ENCODE measurements at places on chromosomes 3 and 15. TPM values are rescaled to one million over a fixed set of nuclear protein-coding genes. Genes with fewer than 3 reads are reported as not detected.

- no peak for DNase-seq
Observed at GRCh38 chr3:161066930-161067329, 38.2 kb downstream of the B3GALNT1 start.

DNA sequence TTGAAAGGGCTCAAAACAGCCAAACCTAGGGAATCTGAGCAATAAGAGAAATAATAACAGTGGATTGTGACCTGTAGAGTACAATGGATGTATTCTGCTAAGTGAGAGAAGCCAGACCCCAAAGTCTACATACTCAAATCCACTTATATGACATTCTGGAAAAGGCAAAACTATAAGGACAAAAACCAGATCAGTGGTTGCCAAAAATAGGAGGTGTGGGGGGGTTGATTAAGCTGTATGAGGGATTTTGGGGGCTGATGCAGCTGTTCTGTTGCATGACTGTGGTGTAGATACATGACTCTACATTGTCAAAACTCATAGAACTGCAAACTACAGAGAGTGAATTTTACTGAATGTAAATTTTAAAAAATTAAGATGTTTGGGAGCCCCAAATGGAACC is 20.1 kb upstream of the CGNL1 start:
- DNase-seq: no peak

- no peak for DNase-seq
Observed at GRCh38 chr15:26562336-26562735, 210.5 kb downstream of the GABRB3 start.

- DNase-seq: peak; percentile 13
Observed at GRCh38 chr3:156750191-156750873, 75.8 kb upstream of the LEKR1 start.

GRCh38 chr3:69326855-69327300 is 59.0 kb downstream of the FRMD4B start:
- no peak for DNase-seq

The PLSCR5 gene
- total RNA-seq: not detected

DNA sequence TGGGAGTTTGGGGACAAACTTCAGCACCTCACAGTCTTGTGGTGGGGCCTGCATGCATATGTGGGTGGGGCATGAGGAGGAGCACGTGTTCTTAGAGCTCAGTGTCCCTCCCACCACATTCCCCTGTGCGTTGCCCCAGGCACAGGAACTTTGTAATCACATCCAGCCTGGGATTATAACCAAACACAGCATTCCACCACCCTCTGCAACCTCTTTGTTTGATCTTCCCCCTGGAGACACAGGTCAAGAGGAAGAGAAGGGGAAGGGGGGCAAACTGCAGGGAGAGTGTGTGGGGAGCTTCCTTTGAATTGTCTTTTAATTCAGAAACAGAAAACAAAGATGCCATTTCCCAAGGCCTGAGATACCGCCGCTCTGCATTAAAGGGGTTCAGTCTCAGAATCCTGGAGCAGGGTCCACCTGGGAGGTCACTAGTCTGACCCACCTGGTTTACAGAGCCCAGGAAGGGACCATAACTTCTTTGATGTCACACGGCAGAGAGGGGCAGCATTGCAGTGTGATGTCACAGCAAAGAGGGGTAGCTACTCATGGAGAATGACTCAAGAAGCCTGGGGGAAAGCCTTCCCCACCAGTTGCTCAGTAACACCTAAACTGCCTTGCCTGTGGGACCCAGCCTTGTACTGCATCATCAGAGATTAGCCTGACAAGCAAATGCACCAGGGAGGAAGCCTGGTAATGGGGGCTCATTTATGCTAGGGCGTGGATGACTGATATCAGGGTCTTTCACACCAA is 106.3 kb upstream of the RNU6-1 start:
- peak; percentile 46 for DNase-seq

The NRROS gene
- 5.3 TPM for total RNA-seq

The ATP13A5 gene
- total RNA-seq: 0.03 TPM

GRCh38 chr3:131387796-131388489 is 6.4 kb downstream of the NUDT16 start:
- DNase-seq: no peak

- DNase-seq: no peak
Observed at GRCh38 chr3:151262871-151263525, 15.3 kb downstream of the P2RY14 start.

DNA sequence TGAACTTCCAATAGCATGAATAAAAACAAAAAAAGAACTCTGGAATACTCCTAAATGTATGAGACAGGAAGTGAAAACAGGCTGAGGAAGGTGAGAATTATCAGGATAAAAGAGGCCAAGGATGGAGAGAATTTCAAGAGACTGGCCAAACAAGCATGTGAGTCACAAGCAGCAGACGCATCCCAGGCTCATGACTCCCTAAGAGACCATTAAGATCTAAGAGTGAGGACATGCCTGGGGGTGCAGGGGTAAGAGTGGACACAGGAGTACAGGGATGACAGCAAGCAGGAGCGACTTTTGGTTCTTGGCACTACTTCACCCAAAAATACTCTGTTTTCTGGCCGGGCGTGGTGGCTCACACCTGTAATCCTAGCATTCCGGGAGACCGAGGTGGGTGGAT is 7.1 kb downstream of the SCAMP2 start:
- no peak for DNase-seq

GRCh38 chr3:102466001-102466400 is 31.2 kb downstream of the ZPLD1 start:
- peak; percentile 5 for DNase-seq

- DNase-seq: no peak
Observed at GRCh38 chr15:92608866-92609700, 46.5 kb downstream of the FAM174B start.

- DNase-seq: no peak
Observed at GRCh38 chr3:195263925-195264600, 6.9 kb downstream of the XXYLT1 start.

The ZSCAN2 gene
- 64.8 TPM for total RNA-seq

The LINS1 gene
- total RNA-seq: 9.5 TPM

The PLA1A gene
- total RNA-seq: not detected

DNA sequence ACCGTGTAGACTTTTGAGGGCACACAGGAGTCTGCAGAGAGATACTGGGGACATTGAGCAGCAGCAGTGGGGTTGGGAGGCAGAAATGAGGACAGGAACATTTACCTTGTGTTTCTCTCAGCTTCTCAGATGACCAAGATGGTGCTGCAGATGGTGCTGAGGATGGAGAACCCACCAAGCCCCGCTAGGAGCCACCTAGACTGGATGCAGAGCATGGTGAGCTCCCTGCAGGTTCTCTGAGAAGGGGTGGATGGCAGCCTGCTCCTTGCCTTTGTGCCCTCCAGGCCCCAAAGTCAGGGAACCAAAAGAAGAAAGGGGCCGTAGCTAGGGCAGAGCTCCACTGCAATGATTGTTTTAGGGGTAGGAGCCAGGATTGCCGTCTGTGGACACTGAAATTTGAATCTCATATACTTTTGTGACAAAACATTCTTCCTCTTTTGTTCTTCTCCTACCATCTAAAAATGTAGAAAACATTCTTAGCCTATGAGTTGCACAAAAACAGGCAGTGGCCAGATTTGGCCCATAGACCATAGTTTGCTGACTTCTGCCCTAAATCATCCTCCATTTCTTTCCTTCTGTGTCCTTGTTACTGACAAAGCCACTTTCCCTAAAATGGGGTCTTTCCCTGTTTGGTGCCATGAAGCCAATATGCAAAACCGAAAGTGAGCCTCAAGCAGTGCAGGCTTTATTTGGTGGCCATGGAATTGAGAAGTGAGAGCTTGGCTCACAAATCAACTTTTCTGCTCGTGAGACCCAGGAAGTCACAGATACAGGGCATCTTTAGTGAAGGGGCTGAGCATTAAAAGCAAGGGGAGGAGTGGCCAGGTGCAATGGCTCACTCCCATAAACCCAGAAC is 11.9 kb upstream of the MUC20 start:
- no peak for DNase-seq

The PXK gene
- 12.9 TPM for total RNA-seq

DNA sequence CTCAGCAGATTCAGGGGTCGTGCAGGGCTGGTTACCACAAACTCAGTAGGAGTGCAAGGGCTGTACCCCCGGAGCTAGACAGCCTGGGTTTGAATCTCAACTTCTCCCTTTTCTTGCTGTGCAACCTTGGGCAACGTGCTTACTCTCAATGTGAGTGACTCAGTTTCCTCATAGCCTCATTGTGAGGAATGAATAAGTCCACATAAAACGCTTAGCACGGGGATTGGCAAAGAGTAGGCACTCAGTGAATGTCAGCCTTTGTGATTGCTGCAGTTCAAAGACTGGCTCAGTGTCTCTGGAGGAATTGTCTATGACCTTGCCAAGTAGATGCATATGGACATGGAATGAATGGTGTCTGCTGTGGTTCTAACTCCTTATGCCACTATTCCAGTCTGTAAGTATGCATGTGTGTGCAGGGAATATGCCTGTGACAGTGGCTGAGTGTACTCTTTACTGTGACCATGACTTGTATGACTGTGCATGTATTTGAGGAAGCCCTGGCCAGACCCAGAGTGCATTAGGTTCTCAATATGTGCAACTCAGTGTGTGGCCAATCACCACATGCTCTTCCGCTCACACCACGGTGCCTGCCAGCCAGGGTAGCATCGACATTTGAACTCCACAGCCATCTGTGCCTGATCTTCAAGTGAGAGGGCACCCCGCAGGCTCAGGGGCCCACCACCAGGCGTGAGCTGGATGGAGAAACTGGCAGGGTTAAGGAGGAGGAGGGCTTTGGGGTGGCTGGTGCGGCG is 900 bp upstream of the HYAL3 start:
- DNase-seq: no peak

- DNase-seq: no peak
Observed at GRCh38 chr15:64869501-64869900, 27.8 kb downstream of the PLEKHO2 start.

The KIF7 gene
- total RNA-seq: 9.0 TPM

- DNase-seq: no peak
Observed at GRCh38 chr15:64279131-64279530, 76.8 kb downstream of the CSNK1G1 start.

DNA sequence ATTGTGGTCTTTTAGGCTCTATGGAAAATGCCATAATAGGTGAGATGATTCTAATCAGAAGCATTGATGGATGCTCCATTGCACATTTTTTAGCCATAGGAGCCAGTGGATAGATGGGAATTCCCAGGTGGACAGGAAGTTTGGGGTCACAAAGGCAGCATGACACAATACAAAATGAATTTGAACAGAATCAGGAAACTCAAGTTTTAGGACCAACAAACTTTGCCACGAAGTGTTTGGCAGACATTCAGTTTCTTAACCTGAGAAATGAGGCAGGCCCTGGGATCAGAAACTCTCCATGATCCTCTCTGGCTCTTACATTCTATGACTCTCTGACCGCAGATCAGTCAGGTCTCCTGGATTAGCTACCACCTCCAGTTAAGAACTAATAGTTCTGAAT is 275.4 kb downstream of the TIGIT start:
- DNase-seq: no peak

DNA sequence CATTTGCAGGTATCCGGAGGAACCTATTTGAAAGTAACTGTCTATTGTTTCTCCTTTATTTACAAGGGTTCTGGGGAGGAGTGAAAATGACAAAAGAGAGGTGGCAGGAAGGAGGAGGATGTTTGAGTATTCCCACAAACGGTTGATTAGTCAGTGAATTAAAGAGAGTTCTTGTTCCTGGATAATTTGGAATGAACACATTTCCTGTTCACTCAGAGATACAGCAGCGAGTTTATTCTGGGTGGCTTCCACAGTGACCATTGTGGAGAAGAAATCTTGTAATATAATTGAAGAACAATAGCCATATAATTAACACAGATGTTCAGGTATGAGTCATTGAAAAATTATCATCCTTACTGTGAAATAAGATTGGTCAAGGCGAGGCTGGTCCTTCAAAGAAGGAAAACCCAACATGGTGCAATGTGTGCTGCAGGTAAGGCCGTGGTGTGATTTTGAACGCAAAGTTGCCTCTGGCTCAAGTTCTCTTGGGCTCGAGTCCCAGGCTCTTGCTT is 77.3 kb downstream of the NFKBIZ start:
- DNase-seq: no peak

DNA sequence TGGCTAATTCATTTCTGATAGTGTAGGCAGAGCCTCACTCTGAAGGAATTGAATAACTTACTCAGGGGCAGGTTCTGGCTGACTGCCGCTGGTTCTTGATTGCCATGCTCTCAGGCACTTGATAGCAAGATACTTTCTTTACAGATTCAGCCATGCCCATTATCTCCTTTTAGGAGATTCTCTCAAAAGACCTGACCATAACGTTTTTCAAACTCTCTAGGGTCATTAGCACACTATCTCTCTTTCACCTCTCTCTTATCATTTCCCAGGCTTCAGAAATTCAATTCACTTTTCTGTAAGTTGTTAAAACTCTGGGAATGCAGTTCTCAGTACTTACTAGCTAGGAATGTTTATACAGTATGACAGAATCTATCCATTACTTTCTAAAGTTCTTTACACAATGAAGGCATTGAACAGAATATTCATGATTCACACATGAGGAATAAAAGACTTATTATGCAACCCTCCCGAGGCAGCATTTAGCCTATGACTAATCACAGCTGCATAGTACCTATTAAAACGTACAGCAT is 850.3 kb upstream of the CADM2 start:
- DNase-seq: no peak

DNA sequence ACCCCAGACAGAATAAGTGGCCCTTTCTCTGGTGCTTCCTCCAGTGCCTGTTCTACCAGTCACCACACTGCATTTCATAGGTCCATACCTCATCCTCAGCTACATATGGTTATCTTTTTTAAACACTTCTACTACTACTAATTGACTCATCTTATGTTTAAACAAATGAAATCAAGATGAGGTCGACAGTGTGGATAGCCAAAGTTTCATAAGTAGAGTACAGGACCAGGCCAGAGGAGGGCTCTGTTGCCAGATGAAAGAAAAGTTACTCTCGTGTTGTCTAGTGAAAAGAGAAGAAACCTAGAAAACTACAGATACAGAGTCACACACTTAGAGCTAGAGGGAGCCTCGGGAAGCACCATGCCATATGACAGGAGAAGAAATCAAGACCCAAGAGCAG is 296.1 kb downstream of the VPS13C start:
- DNase-seq: no peak

The CKMT1A gene
- 26.1 TPM for total RNA-seq

- DNase-seq: no peak
Observed at GRCh38 chr3:47571391-47572175, 7.1 kb downstream of the CSPG5 start.

The CYP1A2 gene
- total RNA-seq: not detected

The AADACL2 gene
- not detected for total RNA-seq

The COL7A1 gene
- total RNA-seq: 29.4 TPM

GRCh38 chr3:143224716-143225115 is 105.1 kb downstream of the CHST2 start:
- DNase-seq: no peak

GRCh38 chr3:108092501-108092900 is 1.7 kb upstream of the CD47 start:
- DNase-seq: no peak

- peak; percentile 15 for DNase-seq
Observed at GRCh38 chr15:100759106-100759505, 120.5 kb upstream of the ALDH1A3 start.

GRCh38 chr15:75140080-75140879 is 61.4 kb upstream of the C15orf39 start:
- DNase-seq: no peak

GRCh38 chr3:170910542-170910941 is 2.1 kb upstream of the EIF5A2 start:
- no peak for DNase-seq

The GNAT1 gene
- total RNA-seq: not detected
